ENCODE measurements at places on chromosomes 1 and 21.
A peak's percentile ranks its signal among the peaks of the same experiment; 100 is the strongest.

DNA sequence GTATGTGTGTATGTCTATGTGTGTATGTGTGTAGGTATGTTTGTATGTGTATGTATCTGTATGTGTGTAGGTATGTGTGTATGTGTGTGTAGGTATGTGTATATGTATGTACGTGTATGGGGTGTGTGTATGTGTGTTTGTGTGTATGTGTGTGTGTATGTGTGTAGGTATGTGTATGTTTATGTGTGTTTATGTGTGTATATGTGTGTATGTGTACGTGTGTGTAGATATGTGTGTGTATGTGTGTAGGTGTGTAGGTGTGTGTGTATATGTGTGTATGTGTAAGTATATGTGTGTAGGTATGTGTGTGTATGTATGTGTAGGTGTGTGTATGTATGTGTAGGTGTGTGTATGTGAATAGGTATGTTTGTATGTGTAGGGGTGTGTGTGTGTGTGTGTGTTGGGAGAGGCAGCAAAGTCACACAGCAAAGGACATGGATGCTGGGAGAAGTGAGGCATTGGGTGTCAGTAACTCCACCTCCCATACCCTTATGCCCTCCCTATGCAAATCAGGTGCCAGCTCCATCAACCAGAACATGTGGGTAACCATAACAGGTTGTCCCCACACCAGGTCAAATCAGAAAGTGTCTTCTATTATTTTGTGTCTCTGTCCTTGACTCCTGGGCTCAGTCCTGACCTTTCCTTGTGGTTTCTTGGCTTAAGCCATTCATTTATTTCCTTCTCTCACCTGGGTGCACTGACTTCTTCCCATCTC is 15.0 kb upstream of the KCNAB2 start:
- DNase-seq: no peak

- DNase-seq: no peak
These were observed 21.0 kb downstream of the PCSK9 start for GRCh38 chr1:55060133-55060999.

- no peak for DNase-seq
These were observed 76.7 kb downstream of the AK4 start for GRCh38 chr1:65224681-65225091.

GRCh38 chr1:32929366-32929765 is 28.2 kb upstream of the TMEM54 start:
- no peak for DNase-seq

GRCh38 chr21:39531840-39532239 is 80.1 kb downstream of the SH3BGR start:
- DNase-seq: no peak

DNA sequence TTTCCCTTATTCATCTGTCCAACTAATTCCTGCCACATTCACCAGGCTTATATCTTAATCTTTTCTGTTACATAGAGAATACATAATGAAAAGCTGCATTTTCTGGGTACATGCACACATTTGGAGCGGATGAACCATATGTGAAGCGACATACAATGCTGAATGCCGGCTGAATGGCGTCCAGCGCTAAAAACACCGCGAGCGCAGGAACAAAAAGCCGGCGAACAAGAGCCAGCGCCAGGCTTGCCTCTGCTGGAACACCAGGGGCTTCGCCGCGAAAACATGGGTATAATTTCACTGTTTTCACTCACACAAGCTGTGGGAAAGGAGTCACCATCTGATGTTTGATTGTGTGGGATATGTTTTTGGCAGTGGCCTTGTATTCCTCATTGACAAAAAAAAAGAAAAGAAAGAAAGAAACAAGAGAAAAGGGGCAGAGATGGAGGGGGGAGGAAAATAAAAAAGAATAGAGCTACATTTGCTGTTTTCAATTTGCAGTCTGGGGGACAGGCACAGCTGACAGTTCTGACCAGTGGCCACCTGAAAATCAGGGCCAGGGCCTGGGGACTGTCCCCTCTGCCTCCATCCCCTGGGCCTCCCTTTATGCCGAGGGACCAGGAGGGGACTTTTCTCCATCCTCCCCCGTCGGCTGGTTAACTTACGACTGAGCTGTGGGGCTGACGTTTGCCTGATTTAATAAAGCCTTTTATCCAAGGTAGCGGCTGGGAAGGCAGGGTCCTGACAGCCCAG is 70.2 kb upstream of the OLIG2 start:
- peak; percentile 35 for DNase-seq

DNA sequence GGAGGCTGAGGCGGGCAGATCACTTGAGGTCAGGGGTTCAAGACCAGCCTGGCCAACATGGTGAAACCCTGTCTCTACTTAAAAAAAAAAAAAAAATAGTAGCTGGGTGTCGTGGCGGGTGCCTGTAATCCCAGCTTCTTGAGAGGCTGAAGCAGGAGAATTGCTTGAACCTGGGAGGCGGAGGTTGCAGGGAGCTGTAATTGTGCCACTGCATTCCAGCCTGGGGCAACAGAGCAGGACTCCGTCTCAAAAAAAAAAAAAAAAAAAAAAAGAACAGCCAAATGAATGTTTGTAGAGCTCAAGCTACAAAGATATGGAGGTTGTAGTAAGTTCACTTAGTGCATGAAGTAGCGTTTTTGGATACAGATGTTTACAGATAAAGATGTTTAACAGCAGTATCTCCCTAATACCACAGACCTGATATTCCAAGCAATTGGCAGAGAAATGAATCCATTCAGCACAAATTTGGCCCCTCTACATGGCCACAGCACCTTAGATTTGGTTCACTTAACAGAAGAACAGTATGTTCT is 49.5 kb upstream of the IPO9 start:
- no peak for DNase-seq

DNA sequence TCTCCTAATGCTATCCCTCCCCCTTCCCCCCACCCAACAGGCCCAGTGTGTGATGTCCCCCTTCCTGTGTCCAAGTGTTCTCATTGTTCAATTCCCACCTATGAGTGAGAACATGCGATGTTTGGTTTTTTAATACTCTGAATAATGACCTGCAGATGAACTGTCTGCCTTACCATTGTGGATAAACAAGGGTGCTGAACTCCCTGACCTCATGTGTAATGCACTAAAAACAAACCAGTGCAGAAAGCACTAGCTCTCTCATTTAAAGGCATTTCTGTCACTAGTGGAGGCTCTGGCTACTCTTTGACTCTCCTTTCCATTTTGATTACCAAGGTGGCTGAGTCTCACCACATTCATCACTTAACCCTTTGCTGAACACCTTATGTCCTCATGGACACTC is 23.1 kb upstream of the TRAF3IP3 start:
- DNase-seq: no peak

DNA sequence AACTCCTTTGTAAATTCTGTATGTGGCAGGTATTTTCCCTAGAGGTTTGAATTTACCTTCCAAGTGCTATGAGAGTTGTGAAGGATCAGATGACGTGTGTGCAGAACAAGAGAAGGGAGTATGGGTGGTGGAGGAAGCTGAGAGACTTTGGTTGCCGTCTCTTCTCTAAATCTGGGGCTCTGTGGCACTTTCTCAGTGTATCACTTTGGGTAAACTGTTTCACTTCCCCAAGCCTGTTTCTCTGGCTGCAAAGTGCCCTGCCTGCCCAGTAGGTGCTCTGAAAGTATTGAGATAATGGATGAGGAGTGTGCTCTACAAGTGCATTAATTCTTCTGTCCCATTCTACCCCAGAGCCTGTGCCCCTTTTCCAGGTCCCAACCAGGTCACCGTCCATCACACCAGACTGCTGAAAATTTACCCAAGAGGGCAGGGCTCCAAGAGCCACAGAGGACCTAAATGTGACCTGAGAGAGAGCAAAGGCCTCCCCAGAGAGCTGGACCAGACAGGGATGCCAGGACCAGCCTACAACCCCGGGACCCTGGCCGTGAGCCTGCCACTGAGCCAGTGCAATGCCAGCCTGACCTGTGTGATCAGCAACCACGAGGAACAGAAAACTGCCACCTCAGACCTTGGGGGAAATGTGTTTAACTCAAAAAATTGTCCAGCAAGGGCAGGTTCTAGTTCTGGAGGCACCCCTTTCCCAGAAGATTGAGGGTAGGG is 131.6 kb upstream of the ETV3 start:
- DNase-seq: no peak

- no peak for DNase-seq
These were observed 483.9 kb downstream of the DISC1 start for GRCh38 chr1:232110281-232111090.

GRCh38 chr1:197923038-197923437 is 5.9 kb downstream of the LHX9 start:
- DNase-seq: no peak

DNA sequence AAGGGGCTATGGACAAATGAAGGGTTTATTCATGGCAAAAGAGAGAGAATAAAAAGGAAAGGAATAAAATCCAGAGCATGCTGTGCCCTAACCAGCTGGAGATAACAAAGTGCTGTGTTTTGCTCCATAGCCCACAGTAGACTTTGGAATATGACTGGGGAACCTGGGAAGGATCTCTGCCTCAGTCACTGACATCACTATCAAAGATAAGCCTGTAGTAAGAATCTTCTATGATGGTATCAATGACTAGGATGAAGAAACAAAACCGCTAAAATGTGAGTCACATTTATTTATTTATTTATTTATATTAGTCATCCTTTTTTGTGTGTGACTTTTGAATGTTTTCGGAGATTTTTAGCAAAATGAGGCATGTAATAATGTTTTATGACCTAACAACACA is 56.3 kb downstream of the NVL start:
- DNase-seq: no peak

DNA sequence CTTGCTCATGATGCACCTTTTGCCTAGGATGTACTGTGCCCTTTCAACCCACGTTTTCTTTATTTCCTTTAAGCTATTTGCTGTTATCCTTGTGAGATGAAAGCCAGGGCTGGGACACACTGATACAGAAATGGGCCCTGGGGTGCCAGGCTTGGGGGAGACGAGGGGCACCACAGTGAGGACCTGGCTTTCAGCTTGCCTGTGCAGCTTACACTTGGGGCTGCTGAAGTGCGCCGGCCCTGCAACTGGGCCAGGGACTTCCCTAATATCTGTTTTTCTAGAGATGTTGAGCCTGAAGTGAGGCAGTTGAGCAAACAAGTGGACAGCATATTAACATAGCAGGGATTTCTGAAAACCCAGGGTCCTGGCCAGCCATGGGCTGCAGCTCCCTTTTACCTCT is 42.5 kb upstream of the SLC19A1 start:
- DNase-seq: no peak

DNA sequence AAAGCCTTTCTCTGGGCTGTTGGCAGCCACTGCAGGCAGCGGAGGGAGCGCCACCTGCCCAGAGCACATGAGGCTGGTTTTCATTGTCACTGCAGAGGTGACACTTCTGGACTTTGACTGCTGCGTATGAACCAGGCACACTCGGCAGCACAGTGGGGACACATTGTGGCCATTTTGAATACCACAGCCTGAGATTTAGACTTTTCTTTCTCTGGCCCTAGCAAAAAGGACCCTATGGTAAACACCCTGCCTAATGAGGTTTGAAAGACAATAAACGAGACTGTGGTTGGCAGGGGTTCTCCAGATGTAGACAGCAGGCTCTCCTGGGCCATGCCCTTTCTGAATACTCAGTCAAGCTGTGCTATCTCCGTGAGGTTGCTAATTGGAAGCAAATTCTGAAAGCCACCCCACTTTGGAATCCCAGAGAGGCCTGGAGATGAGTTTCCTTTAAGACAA is 12.0 kb upstream of the KCNE2 start:
- no peak for DNase-seq

DNA sequence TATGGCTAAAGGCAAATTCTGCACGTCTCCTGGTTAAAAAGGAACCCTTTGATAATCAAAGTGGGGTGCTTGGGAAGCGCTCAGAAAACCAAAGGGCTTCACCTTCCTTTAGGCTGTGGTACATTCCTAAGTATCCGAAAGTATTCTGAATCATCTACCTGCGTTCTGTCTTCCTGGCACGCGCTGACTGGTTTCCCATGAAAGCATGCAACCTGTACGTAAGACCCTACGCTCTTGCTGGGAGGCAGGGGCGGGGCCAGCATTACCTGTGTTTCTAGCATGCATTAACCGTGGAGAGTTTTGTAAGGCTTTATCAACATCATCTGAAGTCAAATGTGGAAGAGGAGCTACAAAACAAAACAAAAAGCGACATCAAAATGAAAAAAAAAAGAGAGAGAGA is 96.0 kb downstream of the ERG start:
- DNase-seq: no peak

GRCh38 chr1:234019387-234019786 is 114.9 kb downstream of the SLC35F3 start:
- DNase-seq: no peak

DNA sequence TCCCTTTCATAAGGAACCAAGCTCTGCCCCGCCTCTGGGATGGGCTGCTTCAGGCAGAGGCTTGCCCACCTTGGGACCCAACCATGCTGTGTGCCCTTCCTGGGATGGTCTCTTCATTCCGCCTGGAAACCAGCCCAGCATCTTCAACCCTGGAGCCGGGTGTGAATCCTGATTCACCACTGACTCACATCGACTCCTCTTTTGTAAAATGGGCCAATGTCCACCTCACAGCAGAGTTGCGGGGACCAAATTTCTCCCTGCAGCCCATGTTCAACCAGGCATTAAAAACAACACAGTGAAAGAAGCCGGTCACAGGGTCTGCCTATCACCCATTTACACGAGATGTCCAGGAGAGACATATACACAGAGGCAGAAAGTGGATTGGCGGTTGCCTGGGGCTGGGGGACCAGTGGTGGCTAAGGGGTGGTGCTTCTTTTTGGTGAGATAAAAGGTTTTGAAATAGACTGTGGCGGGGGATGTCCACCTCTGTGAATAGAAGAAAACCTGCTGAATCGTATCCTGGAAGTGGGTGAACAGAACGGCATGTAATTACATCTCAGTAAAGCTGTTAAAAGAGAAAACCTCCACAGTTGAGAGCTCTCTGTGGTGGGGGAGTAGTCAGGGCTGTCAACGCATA is 6.9 kb upstream of the GPR153 start:
- DNase-seq: no peak

DNA sequence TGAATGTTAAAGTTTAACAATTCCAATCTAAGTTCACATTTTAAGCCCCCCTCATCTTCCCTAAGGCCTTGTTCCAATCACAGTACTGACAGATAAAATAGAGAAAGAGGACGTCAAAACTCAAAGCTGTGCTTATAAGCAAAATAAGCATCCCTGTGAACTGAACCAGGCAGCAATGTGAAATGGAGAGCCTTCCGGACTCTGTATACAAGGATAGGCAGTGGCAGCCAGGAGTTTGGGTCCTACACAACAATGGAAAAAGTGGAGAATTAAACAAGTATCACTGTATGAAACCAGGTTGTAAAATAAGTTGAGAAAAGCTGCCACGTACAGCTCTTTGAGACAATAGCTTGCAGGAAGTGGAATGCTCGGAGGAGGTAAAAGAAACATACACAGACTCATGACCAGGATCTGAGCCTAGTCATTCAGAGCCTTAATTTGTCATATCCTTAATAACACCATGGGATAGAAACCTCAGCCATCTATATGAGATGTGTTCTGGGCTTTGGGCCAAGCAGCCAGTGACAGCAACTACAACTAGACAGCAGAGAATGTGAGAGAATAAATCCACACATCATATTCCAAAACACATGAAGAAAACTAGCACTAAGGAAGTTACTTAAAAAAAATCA is 55.2 kb upstream of the PALMD start:
- no peak for DNase-seq

DNA sequence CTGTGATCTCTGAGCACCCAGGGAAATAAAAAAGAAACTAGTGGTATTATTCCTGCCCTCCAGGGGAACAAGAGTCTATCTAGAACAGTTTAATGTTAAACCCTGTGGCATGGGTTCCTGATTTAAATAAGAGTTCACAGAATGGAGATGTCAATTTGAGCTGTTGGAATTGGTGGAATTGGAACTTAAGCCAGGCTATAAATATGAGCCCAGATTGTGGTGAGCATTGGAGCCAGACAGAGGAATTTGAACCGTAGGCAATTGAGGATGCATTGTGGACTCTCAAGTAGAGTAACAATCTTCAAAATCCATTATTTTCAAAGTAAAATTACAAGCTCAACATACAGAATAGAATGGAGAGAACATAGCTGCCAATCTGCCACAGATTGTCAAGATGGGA is 98.2 kb downstream of the NEK7 start:
- no peak for DNase-seq

Measured in dorsolateral prefrontal cortex (tissue), 122 donors.